ENCODE measurements at places on chromosomes 2 and 18. TPM values are rescaled to one million over a fixed set of nuclear protein-coding genes. Genes with fewer than 3 reads are reported as not detected.

DNA sequence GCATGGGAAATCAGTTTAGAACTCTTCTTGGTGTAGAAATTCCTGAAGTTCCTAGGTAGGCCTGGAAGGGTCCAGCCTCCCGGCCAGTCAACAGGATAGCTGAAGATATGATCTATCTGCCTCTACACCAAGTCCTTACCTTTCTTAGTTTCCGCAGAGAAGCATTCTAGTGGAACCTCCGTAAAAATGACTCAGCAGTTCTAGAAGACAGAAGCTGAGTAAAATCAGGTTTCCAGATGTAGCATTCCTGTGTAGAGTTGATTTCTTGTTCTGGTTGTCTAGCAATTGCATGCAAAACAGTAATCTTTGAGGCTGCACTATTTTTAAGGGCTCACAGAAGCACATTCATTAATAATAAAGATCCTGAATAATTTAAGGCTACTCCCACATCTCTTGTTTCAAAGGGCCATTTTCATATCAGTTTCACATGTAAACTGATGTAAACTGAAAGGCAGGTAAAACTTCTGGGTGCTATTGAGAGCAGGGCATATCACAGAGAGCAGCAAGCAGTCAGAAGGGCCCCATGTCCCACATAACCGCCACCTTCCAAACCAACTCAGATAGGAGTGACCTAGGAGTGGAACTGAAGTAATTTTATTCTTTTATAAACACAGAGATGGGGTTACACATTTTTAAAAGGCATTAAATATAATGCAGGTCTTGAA is 3.2 kb upstream of the DYTN start:
- H3K4me1 ChIP-seq, result no peaks in the 10 kb centered on the region
- DNase-seq, result no peak
- H3K27me3 ChIP-seq, result no peaks in the 10 kb centered on the region
- H3K36me3 ChIP-seq, result no peaks in the 10 kb centered on the region
- no peak overlapping the region for H3K27ac ChIP-seq
- no peak overlapping the region for H3K4me3 ChIP-seq

GRCh38 chr2:239300242-239300641 is 100.6 kb downstream of the HDAC4 start:
- H3K4me3 ChIP-seq, result no peak overlapping the region
- no peaks in the 10 kb centered on the region for H3K27me3 ChIP-seq
- H3K36me3 ChIP-seq, result no peaks in the 10 kb centered on the region
- no peak overlapping the region for H3K27ac ChIP-seq
- no peak for DNase-seq
- peaks cover 7% of the 10 kb centered on the region for H3K4me1 ChIP-seq

DNA sequence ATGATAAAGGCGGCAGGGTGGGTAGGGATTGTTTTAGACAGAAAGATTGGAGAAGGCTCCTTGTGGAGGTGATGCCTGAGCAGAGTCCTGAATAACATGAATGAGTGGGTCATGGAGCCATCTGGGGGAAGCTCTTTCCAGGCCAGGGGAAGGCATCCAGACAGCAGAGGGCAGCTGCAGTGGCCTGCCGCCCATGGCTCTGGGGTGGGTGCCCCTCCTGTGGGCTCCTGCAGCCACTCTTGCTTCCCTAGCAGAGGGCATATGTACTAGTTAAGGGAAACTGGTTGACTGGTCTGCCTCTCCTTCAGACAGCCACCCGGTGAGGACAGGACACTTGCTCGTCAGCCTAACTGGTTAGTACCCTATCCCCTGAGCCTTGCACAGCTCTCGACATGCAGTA is 46.5 kb upstream of the SLC1A4 start:
- no peak overlapping the region for H3K4me3 ChIP-seq
- DNase-seq, result no peak
- peaks cover 12% of the 10 kb centered on the region for H3K4me1 ChIP-seq
- H3K27me3 ChIP-seq, result no peaks in the 10 kb centered on the region

GRCh38 chr2:118548880-118549488 is 298.5 kb downstream of the EN1 start:
- DNase-seq, result no peak
- no peaks in the 10 kb centered on the region for H3K4me1 ChIP-seq
- H3K4me3 ChIP-seq, result no peak overlapping the region
- no peaks in the 10 kb centered on the region for H3K36me3 ChIP-seq

DNA sequence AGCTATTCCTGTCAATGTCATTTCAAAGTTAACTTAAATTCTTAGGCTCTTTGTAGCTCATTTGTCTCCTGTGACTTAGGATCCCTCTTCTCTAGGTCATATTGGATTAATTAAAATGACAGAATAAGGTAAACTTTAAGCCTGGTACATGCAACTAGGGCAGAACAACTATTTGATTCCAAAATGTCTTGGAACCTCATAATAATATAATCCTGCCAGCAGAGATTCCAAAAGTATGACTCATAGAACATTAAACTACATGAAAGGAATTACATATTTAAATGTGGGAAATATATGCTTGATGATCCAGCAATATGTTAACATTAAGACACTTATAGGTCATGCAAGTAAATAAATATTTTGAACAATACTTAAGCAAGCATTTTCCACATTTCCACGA is 63.3 kb downstream of the COL3A1 start:
- peaks cover 9% of the 10 kb centered on the region for H3K36me3 ChIP-seq
- H3K4me1 ChIP-seq, result no peaks in the 10 kb centered on the region
- no peaks in the 10 kb centered on the region for H3K27me3 ChIP-seq
- no peak overlapping the region for H3K27ac ChIP-seq
- DNase-seq, result no peak

- no peak overlapping the region for H3K4me3 ChIP-seq
- peaks cover 13% of the 10 kb centered on the region for H3K4me1 ChIP-seq
- no peaks in the 10 kb centered on the region for H3K36me3 ChIP-seq
- no peaks in the 10 kb centered on the region for H3K27me3 ChIP-seq
- peak; percentile 58 for DNase-seq
- no peak overlapping the region for H3K27ac ChIP-seq
Measured at GRCh38 chr2:241846406-241846805, 12.3 kb downstream of the PDCD1 start.

DNA sequence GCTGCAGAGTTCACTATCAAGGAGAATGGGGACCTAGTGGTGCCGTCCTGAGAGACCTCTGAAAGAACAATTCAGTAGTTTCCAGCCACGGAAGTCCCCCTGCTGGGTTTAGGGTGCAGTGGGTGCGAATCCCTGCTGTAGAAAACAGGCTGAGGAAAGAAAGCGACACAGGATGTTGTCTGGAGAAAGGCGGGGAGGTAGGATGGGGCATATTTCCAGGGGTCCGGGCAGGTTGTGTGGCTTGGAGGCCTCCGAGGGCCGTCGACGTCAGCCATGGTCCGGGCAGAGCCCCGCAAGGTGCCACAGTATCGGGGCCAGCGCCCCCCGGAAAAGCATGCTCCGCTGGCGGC is 807 bp upstream of the CREB1 start:
- peak overlapping the region; percentile 97 for H3K27ac ChIP-seq
- DNase-seq, result no peak
- no peaks in the 10 kb centered on the region for H3K36me3 ChIP-seq
- peaks cover 28% of the 10 kb centered on the region for H3K4me1 ChIP-seq
- peak overlapping the region; percentile 82 for H3K4me3 ChIP-seq

- no peak overlapping the region for H3K4me3 ChIP-seq
- H3K36me3 ChIP-seq, result no peaks in the 10 kb centered on the region
- no peak overlapping the region for H3K27ac ChIP-seq
- H3K4me1 ChIP-seq, result no peaks in the 10 kb centered on the region
- H3K27me3 ChIP-seq, result no peaks in the 10 kb centered on the region
Measured at GRCh38 chr18:73240899-73241298, 373.1 kb upstream of the NETO1 start.

- H3K4me1 ChIP-seq, result no peaks in the 10 kb centered on the region
- H3K27me3 ChIP-seq, result peaks cover 6% of the 10 kb centered on the region
- no peak for DNase-seq
Measured at GRCh38 chr2:126932529-126932928, 33.8 kb downstream of the TEX51 start.

GRCh38 chr2:60478660-60479059 is 74.8 kb downstream of the BCL11A start:
- H3K4me1 ChIP-seq, result peaks cover 2% of the 10 kb centered on the region
- no peak overlapping the region for H3K4me3 ChIP-seq
- no peak overlapping the region for H3K27ac ChIP-seq
- no peak for DNase-seq
- H3K27me3 ChIP-seq, result no peaks in the 10 kb centered on the region
- no peaks in the 10 kb centered on the region for H3K36me3 ChIP-seq

GRCh38 chr2:112636605-112637288 is 9.0 kb upstream of the SLC20A1 start:
- no peaks in the 10 kb centered on the region for H3K36me3 ChIP-seq
- peak; percentile 32 for DNase-seq
- no peak overlapping the region for H3K27ac ChIP-seq
- H3K4me1 ChIP-seq, result peaks cover 6% of the 10 kb centered on the region
- H3K27me3 ChIP-seq, result no peaks in the 10 kb centered on the region

DNA sequence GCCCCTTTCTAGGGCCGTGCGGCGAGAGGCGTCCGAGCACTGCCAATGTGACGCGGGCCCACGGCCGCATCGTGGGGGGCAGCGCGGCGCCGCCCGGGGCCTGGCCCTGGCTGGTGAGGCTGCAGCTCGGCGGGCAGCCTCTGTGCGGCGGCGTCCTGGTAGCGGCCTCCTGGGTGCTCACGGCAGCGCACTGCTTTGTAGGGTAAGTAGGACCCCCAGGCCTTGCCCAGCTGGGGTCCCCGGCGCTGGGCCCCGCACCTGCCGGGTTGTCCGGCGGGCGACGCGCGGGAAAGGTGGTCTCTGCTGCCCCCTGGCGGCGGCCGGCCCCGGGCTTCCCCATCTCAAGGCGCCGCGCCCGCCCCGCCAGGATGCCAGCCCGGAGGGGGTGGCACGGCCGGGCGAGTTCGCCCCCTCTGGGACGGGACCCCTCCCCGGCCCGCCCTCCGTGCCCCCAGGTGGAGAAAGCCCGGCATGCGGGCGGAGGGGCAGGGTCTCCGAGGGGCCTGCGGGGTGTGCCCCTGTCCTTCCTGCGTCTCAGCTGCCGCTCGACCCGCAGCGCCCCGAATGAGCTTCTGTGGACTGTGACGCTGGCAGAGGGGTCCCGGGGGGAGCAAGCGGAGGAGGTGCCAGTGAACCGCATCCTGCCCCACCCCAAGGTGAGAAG is 1.9 kb downstream of the PRSS56 start:
- H3K27me3 ChIP-seq, result peaks cover 69% of the 10 kb centered on the region
- peaks cover 15% of the 10 kb centered on the region for H3K4me1 ChIP-seq
- DNase-seq, result peak; percentile 79
- H3K4me3 ChIP-seq, result peak overlapping the region; percentile 14
- H3K36me3 ChIP-seq, result no peaks in the 10 kb centered on the region

ANTXR1 gene
- 81.2 TPM for total RNA-seq

HAAO gene
- total RNA-seq, result 6.4 TPM

UGT1A5 gene
- not detected for total RNA-seq

MC2R gene
- not detected for total RNA-seq

Measured in upper lobe of right lung (tissue), 1 donor.